ENCODE measurements at places on chromosomes 2 and 18.

- no peak for DNase-seq
Observed at GRCh38 chr2:60498127-60498815, 55.2 kb downstream of the BCL11A start.

DNA sequence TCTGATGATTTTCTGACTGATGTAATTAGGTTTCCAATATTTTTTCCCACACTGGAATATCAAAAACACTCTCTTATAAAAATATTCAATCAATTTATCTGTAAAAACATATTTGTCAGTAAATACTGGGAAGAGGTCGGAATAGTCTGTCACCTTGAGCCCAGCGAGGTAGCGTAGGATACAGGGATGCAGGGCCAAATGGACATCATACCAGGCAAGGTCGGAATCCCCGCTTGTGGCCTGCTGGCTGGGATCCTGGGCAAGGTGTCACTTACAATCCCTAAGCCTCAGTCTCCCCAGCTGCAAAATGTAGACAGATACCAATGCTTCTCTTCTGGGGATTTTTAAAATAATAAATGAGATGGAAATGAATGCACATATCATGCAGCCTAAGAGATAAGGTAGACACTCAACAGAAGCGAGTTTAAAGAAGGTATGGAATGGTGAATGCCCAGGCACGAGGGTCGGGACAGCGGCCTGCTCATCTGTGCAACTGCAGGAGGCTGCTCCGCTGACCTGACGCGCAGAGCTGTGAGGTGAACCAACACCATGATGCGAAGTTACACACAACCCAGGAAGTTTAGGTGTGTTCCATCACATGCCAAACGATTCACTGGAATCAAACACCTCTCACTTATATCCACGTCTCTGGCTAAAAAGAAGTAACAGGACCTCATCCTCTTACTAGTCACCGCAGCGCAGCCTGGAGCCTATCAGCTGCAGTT, 98.2 kb downstream of the EIPR1 start:
- no peak for DNase-seq

- DNase-seq = no peak
Observed at GRCh38 chr2:16665748-16666448, at the start of gene CYRIA. TSS of gene CYRIA (minus strand) at chr2:16665834. CDS start at chr2:16588119, 77,715 bp downstream.

- no peak for DNase-seq
Observed at GRCh38 chr2:85827879-85828569, 60.8 kb downstream of the ST3GAL5 start.

DNA sequence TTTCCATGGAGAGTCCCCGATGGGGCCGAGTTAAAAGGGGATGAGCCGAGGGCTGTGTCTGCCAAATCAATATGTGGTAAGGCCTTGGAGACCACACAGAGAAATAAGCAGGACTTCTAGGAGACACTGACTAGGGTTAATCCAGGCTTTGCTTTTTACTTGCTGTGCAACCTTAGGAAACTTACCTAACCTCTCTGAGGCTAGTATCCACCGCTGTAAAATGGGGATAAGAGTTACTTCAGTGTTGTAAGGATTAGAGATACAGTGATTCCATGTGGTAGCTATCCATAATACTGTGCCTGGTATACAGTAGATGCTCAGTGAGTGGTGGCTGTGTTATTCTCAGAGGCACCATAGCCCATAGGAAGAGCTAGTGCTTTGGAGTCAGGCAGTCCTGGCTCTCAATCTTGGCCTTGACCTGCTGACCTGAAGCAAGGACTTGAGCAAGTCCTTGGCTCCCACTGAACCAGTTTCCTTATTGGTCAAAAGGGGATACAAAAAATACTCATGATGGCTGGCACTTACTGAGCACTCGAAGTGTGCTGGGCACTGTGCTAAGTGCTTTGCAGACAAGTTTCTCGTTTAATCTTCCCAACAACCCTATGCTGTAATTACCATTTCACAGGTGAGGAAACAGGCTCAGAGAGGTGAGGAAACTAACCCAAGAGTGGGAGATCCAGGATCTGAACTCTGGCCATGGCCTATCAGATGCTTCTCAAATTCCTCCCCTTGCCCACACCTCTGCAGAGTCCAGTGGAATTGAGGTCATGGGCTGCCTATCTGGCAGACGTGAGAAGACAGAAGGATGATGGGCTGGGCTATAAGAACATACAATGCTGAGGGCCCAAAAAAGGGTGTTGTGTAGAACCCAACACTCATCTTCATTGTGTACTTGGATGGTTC, 12.0 kb upstream of the DES start:
- no peak for DNase-seq

Data from NCI-H524 treated with DMSO at 0.1 percent for 48 hours (cell line).